T-helper 17 cell (primary cell): ENCODE measurements at places on chromosomes 5 and 9. TPM values are rescaled to one million over a fixed set of nuclear protein-coding genes. Genes with fewer than 3 reads are reported as not detected.

DNA sequence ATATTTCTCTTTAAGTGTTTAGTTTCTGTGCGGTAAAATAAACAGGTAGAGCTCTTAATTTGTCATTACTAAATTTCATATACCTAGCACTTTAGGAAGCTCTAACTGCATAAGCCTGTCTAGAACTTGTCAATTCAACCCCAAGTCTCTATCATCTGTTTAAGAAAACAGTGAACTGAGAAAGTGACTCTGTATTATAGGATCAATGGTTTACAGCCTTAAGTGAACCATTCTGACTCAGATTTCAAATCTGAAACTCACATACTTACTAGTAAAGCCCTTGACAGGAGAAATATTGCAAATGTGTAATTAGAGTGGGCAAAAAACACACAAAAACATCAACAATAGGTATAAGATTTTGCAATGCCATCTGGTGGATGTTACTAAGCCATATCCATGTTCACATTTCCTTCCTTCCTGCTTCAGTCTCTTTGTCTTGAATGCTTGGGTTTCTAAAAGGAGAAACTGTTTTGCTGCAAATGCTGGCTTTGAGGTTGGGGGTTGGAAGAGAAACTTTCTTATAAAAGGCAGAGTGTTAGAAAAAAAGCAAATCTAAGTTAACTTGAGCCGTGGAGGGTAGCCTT, 101.8 kb downstream of the DOCK8 start:
- no peaks in the 10 kb centered on the region for H3K4me1 ChIP-seq
- DNase-seq, result no peak
- H3K27ac ChIP-seq, result no peak overlapping the region
- no peak overlapping the region for H3K4me3 ChIP-seq

DNA sequence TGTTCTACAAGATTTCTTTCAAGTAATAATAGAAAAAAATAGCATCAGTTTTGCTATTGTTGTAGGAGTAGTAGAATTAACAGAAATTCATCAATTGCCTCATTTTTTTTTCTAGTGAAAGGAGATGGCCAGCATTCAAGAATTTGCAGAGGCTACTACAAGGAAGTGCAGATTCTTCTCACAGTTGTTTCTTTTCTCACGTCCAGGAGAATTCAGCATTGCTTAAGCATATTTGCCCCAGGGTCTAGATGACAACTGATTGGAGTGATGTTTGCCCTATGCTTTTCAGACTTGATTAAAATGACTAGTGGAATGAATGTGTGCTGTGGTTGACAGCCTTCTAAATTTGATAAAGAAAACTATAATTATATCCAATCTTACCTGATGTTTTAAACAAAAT, 46.6 kb upstream of the SLC12A2 start:
- DNase-seq, result no peak
- no peak overlapping the region for H3K27ac ChIP-seq
- H3K27me3 ChIP-seq, result no peaks in the 10 kb centered on the region
- H3K36me3 ChIP-seq, result peaks cover 7% of the 10 kb centered on the region

GRCh38 chr5:27315363-27316270, 277.2 kb upstream of the CDH9 start:
- no peaks in the 10 kb centered on the region for H3K4me1 ChIP-seq
- DNase-seq, result no peak
- H3K4me3 ChIP-seq, result no peak overlapping the region
- H3K27me3 ChIP-seq, result no peaks in the 10 kb centered on the region
- H3K27ac ChIP-seq, result no peak overlapping the region

Gene GZMA
- 7.9 TPM for total RNA-seq

GRCh38 chr5:142584891-142585290, 101.0 kb downstream of the FGF1 start:
- no peak overlapping the region for H3K27ac ChIP-seq
- no peak overlapping the region for H3K4me3 ChIP-seq
- H3K36me3 ChIP-seq, result peaks cover 4% of the 10 kb centered on the region
- peaks cover 22% of the 10 kb centered on the region for H3K27me3 ChIP-seq
- H3K4me1 ChIP-seq, result peaks cover 23% of the 10 kb centered on the region
- DNase-seq, result no peak

Gene TRAPPC13
- 14.9 TPM for total RNA-seq

- DNase-seq, result no peak
- no peaks in the 10 kb centered on the region for H3K36me3 ChIP-seq
- no peaks in the 10 kb centered on the region for H3K27me3 ChIP-seq
- H3K4me3 ChIP-seq, result no peak overlapping the region
These were observed 44.4 kb upstream of the RASGRF2 start for GRCh38 chr5:80915716-80916115.

- H3K36me3 ChIP-seq, result no peaks in the 10 kb centered on the region
- H3K4me1 ChIP-seq, result no peaks in the 10 kb centered on the region
- no peak for DNase-seq
- no peak overlapping the region for H3K27ac ChIP-seq
- H3K4me3 ChIP-seq, result no peak overlapping the region
These were observed 68.2 kb upstream of the TAF1L start for GRCh38 chr9:32703635-32704034.

- DNase-seq, result no peak
- no peaks in the 10 kb centered on the region for H3K4me1 ChIP-seq
- H3K36me3 ChIP-seq, result no peaks in the 10 kb centered on the region
- H3K27ac ChIP-seq, result no peak overlapping the region
- peaks cover under 1% of the 10 kb centered on the region for H3K27me3 ChIP-seq
- H3K4me3 ChIP-seq, result no peak overlapping the region
These were observed 135.2 kb downstream of the PCSK1 start for GRCh38 chr5:96297867-96298266.

GRCh38 chr9:117945286-117945685, 241.1 kb downstream of the TLR4 start:
- H3K27me3 ChIP-seq, result no peaks in the 10 kb centered on the region
- no peak for DNase-seq
- H3K4me1 ChIP-seq, result no peaks in the 10 kb centered on the region
- no peak overlapping the region for H3K4me3 ChIP-seq

DNA sequence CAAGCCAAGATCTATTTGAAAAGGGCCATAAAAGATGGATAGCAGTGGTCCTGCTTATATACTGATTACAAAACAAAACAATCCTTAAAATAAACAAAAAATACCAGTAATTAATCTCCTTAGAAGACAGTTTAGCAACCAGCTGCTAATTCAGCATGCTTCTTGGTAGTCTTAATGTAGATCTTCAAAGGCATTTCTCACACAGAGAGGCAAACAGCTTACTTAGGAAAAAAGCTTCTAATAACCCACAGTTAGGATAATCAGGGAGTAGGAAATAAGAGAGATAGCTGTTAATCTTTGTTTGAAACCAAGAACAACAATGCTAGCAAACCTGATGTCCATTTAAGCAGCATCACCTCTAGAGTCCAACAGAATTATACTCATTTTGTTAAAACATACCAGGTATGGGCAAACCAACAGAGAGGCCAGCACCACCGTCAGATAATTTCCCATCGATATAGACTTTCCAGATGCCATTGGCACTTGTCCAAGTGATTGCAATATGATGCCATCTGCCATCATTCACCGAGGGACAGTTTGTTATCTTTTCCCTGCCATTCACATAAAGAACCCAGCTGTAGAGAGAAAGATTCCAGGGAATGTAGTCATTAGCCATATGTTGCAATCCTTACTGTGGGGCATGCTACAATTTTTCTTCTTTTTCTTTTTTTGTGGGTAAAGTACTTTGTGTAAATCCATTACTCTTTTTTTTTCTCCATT, 105.6 kb upstream of the TXNDC8 start:
- no peaks in the 10 kb centered on the region for H3K36me3 ChIP-seq
- no peak overlapping the region for H3K27ac ChIP-seq
- peaks cover 5% of the 10 kb centered on the region for H3K27me3 ChIP-seq
- H3K4me1 ChIP-seq, result no peaks in the 10 kb centered on the region

Gene FBXW11
- 28.3 TPM for total RNA-seq

Gene IL13
- total RNA-seq, result 0.20 TPM

- H3K27me3 ChIP-seq, result no peaks in the 10 kb centered on the region
- no peaks in the 10 kb centered on the region for H3K4me1 ChIP-seq
- DNase-seq, result no peak
- no peak overlapping the region for H3K27ac ChIP-seq
- no peaks in the 10 kb centered on the region for H3K36me3 ChIP-seq
These were observed 452.7 kb downstream of the CETN3 start for GRCh38 chr5:89956838-89957237.

DNA sequence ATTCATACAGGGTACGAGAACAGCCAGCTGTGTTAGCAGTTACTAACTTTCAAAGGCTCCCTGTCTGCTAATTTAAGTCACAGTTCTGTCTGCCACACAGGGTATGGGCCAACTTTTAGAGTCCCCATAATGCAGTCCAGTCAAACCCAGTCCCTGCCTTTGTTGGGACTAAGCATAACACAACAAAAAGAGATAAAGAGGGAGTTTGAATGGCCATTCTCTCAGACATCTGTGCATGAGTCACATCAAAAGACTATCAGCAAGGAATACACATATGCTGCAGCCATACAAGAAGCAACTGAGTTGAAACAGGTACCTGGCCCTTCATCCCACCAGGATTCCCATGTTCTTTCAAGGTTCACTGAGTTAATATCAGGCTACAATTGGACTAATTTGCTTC, 744.5 kb upstream of the C9orf72 start:
- H3K36me3 ChIP-seq, result no peaks in the 10 kb centered on the region
- no peaks in the 10 kb centered on the region for H3K4me1 ChIP-seq
- DNase-seq, result no peak
- no peak overlapping the region for H3K27ac ChIP-seq
- H3K4me3 ChIP-seq, result no peak overlapping the region

GRCh38 chr5:125002727-125003598, 256.5 kb upstream of the ZNF608 start:
- DNase-seq, result no peak
- no peak overlapping the region for H3K27ac ChIP-seq
- no peaks in the 10 kb centered on the region for H3K4me1 ChIP-seq
- no peak overlapping the region for H3K4me3 ChIP-seq
- peaks cover 2% of the 10 kb centered on the region for H3K36me3 ChIP-seq

Gene CCDC171
- total RNA-seq, result 1.5 TPM

GRCh38 chr5:4023091-4023752, 427.6 kb downstream of the IRX1 start:
- H3K27me3 ChIP-seq, result no peaks in the 10 kb centered on the region
- no peak overlapping the region for H3K27ac ChIP-seq

Gene ACER2
- total RNA-seq, result 1.8 TPM

- no peak for DNase-seq
- no peak overlapping the region for H3K27ac ChIP-seq
- H3K27me3 ChIP-seq, result no peaks in the 10 kb centered on the region
These were observed 123.5 kb upstream of the CD180 start for GRCh38 chr5:67319935-67320725.

- peaks cover 2% of the 10 kb centered on the region for H3K36me3 ChIP-seq
- H3K4me3 ChIP-seq, result no peak overlapping the region
- H3K27ac ChIP-seq, result no peak overlapping the region
These were observed 145.7 kb upstream of the DAB2 start for GRCh38 chr5:39570403-39571027.

Gene WNK2
- total RNA-seq, result not detected

GRCh38 chr9:127761491-127761956, 16.9 kb downstream of the SH2D3C start:
- no peaks in the 10 kb centered on the region for H3K27me3 ChIP-seq
- peaks cover 4% of the 10 kb centered on the region for H3K36me3 ChIP-seq
- DNase-seq, result no peak
- no peak overlapping the region for H3K4me3 ChIP-seq
- H3K27ac ChIP-seq, result no peak overlapping the region

- no peaks in the 10 kb centered on the region for H3K27me3 ChIP-seq
- H3K27ac ChIP-seq, result no peak overlapping the region
- DNase-seq, result no peak
- H3K4me3 ChIP-seq, result no peak overlapping the region
- no peaks in the 10 kb centered on the region for H3K4me1 ChIP-seq
- no peaks in the 10 kb centered on the region for H3K36me3 ChIP-seq
These were observed 217.6 kb downstream of the ZNF608 start for GRCh38 chr5:124528838-124529237.

DNA sequence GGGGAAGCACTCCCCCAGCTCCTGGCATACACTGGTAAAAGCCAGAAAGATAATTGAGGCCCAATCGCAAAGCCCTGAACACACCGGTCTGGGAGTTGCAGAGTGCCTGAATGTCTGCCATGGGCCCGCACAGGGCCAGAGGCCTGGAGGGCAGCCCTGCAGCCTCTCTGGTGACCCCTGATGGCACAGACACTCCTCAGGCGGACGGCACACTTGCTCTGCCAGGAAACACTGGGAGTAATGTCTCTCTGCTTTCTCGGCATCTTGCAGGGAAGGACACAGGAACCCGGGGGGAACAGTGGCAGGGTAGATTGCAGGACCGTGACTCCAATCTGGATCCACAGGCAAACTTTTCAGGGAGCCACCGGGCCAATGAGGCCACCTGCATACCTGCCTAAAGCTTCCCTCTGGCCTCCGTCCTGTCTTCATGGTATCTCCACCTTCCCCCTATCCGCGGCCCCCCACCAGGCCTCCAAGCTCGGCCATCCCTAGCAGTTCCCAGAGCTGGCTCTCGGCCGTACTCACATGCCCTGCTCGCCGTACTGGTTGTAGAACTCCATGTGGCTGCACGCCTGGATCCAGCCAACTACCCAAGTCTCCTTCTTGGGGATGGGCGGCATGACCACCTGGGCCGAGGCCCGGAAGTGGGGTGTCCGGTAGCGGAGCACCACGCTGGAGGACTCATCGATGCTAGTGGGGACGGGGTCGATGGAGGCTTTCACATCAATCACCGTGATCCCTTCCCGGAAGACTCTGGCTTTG, 797 bp downstream of the FAM78A start:
- H3K4me1 ChIP-seq, result peaks cover 42% of the 10 kb centered on the region
- peaks cover 5% of the 10 kb centered on the region for H3K36me3 ChIP-seq
- H3K4me3 ChIP-seq, result peak overlapping the region; percentile 98

- DNase-seq, result no peak
- peaks cover 17% of the 10 kb centered on the region for H3K27me3 ChIP-seq
- H3K36me3 ChIP-seq, result no peaks in the 10 kb centered on the region
- H3K4me1 ChIP-seq, result peaks cover 5% of the 10 kb centered on the region
These were observed 153.2 kb downstream of the MACROH2A1 start for GRCh38 chr5:135245521-135246499.

DNA sequence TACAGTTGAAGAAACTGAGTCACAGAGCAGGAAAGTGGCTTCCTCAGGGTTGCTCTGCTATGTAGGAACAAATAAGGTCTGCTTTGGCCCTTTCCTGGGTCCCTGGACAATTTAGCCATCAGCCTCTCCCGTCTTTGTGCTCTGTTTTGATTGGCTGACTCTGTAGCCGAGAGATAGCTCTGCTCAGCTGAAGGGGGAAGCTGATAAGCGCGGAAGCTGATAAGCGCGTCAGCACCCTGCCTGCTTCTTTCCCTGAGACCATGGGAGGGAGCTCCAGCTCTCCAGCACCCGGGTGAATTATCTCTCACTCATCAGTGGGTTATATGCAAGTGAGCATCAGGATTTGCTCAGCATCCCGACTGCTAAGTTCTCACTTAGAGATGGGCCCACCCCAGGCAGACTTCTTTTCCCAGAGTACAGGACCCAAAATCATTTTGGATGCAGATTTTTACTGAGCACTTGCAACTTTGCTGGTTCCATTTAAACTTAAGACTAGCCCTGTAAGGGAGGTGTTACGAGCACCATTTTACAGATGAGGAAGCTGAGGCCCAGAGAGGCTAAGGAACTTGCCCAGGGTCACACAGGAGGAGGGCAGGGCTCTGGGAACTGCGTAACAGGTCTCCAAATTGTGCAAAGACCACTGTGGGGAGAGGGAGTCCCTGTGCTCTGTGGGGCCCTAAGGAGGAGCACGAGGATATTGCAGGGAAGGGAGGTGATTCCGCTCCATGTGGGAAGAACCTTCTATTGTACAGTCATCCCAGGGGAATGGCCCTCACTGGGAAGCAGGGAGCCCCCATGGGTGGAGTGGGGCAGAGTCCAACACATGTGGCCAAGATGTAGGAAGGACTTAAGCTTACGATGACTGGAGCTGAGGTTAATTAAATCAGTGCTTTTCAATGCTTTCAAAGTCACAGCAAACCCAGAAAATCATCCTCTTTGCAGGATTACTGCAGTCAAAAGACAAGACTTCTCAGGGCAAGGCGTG, 83.7 kb upstream of the ORM1 start:
- no peaks in the 10 kb centered on the region for H3K36me3 ChIP-seq
- peaks cover 5% of the 10 kb centered on the region for H3K4me1 ChIP-seq
- H3K4me3 ChIP-seq, result no peak overlapping the region
- peaks cover 35% of the 10 kb centered on the region for H3K27me3 ChIP-seq
- no peak for DNase-seq
